ENCODE measurements at places on chromosomes 1 and 21.

DNA sequence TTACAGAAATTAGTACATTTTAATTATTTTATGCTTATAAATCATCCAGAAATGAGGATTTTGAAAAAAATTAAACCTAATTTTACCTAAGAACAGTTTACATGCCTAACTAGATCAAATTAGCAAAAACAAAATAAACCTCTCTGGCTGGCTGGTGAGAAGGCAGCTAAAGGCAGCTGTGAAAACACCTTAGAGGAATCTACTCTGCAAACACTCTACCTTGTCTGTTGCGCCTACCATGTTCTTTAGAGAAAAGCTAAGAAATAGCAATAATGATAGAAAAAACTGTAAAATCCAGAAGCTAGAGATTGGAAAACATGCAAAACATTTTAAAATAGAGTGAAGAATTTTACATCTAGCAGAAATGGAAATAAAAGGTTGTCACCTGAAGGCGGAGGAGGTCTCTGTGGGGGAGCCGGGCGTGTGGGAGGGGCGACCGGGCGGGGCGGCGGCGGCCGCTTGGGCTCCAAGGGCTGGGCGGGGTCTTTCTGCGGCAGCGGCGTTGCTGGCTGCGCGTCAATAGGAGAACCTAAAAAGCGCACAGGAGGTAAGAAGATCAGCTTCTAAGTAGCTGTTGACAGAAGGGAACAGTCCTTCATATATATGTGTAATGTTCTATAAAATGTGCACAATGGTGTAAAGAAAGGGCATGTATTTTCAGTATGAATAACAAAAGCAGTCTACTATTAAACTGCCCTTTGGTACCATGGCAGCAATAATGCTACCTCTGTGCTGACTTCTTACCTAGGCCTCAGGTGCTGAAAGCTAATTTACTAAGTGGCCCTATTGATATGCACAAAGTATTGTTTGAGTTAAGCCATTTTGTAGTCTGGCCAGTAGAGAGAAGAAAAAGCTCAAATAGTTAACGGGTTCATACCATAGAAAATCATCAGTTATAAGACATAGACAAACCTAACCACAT, 33.3 kb upstream of the CFAP298 start:
- DNase-seq: no peak

DNA sequence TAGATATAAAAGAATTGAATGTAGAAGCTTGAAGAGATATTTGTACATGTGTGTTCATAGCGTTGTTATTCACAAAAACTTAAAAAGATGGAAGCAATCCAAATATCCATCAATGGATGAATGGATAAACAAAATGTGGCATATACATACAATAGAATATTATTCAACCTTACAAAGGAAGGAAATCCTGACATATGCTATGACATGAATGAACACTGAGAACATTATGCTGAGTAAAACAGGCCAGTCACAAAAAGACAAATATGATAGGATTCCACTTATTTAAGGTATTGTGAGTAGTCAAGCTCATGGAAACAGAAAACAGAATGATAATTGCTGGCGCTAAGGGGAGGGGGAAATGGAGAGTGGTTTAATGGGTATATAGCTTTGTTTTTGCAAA, 47.0 kb upstream of the DYRK1A start:
- DNase-seq: no peak

DNA sequence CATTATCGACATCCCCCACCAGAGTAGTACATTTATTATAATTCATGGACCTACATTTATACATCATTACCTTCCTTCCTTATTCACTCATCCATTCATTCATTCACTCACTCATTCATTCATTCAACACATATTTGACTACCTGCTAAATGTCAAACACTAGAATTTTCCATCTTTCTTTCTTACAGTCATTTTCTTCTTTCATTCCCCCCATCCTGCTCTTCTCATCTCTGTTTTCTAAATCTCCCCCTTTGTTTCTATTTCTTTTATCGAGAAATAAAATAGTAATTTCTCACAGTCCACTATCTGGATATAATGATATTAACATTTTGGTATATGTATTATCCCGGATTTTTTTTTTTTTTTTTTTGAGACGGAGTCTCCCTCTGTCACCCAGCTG, 27.8 kb upstream of the FMO3 start:
- DNase-seq: no peak

GRCh38 chr1:30870656-30871055, 37.9 kb downstream of the SDC3 start:
- no peak for DNase-seq

- DNase-seq: no peak
These were observed 49.6 kb upstream of the KRTAP19-8 start for GRCh38 chr21:31087639-31088473.

- no peak for DNase-seq
These were observed 2.2 kb downstream of the CERS2 start for GRCh38 chr1:150972417-150972940.

GRCh38 chr1:147673406-147673805, 3.1 kb upstream of the ACP6 start:
- DNase-seq: peak; percentile 55

DNA sequence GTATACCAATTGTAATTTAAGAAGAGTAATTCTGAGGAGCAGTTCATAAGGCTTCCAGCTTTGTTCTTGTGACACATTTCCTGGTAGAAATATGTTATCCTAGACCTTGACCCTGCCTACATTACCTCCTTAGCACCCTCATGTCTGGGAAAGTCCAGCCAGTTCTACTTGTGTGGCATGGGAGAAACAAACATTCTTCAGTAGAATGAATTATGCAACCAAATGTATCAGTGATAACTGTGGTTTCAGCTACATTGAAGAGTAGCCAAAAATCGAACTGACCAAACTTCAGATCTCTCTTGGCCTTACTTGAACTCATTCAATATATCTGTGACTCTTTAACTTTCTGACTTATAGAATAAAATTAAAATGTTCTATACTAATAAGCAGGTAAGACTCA, 308.1 kb upstream of the LYPLAL1 start:
- peak; percentile 27 for DNase-seq

GRCh38 chr1:228045871-228046270, 36.6 kb upstream of the ARF1 start:
- no peak for DNase-seq

DNA sequence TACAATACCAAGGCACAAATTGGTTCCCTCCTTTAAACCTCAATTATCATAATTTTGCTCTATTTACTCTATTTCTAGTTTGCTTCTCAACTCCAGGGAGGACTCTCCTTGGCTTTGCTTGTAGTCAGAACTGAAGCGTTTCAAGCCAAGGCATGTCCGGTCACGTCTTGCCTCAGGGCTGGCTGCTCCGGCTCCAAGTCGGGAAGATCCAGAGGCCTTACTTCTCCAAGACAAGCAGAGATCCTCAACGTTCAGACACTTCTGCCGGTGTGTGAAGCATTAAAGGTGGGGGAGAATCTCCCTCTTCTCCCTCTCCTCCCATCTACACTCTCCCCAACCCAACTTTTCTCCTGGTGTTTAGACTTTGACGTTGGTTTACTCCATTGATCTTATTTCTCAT, 7.2 kb upstream of the HHAT start:
- DNase-seq: no peak
